ENCODE measurements at places on chromosomes 7 and 10. TPM values are rescaled to one million over a fixed set of nuclear protein-coding genes. Genes with fewer than 3 reads are reported as not detected.
A peak's percentile ranks its signal among the peaks of the same experiment; 100 is the strongest.

- no peak for DNase-seq
These were observed 32.7 kb downstream of the ABCB5 start for GRCh38 chr7:20647908-20648776.

GRCh38 chr7:105261689-105262088, 127.0 kb downstream of the SRPK2 start:
- no peak for DNase-seq

- no peak for DNase-seq
These were observed 25.8 kb upstream of the GPR141 start for GRCh38 chr7:37657816-37658215.

GRCh38 chr7:108497082-108497725, 28.7 kb downstream of the PNPLA8 start:
- no peak for DNase-seq

GRCh38 chr7:5528071-5528814, 104.6 kb upstream of the TNRC18 start:
- peak; percentile 78 for DNase-seq

DNA sequence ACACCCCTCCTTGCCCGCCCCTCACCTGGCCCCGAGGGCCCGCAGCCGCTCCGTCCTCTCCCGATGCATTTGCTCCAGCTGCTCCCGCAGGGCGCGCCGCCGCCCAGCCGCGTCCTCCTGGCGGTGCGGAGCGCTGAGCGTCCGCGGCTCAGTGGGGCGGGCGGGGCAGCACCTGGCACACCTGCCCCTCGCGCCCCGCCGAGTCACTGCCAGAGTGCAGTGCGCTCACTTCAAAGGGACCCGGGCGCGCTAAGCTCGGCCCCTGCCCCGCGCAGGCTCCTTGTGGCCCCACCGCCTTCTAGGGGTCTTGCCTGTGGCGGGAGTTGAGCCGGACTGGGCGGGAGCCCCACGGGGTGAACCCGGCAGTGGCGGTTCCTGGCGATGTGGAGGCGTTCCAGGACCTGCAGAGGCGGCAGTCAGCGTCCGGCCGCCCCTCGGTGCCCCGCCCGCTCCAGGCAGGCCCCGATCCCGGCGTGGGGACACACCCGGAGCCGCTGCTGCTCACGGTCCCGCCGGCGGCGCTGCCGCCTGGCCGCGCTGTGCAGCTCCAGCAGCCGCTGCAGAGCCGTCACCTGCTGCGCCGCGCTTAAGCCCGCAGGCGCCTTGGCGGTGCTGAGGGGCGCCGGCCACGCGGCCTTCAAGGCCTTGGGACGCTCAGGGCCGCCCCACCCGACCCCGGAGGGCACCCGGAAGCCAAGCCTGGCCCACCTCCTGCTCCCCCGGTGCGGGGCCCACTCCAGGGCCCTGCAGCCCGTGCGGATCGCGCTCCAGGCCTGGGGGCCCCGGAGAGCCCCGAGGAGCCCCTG, 6.7 kb downstream of the ATP6V1F start:
- DNase-seq = peak; percentile 85

DNA sequence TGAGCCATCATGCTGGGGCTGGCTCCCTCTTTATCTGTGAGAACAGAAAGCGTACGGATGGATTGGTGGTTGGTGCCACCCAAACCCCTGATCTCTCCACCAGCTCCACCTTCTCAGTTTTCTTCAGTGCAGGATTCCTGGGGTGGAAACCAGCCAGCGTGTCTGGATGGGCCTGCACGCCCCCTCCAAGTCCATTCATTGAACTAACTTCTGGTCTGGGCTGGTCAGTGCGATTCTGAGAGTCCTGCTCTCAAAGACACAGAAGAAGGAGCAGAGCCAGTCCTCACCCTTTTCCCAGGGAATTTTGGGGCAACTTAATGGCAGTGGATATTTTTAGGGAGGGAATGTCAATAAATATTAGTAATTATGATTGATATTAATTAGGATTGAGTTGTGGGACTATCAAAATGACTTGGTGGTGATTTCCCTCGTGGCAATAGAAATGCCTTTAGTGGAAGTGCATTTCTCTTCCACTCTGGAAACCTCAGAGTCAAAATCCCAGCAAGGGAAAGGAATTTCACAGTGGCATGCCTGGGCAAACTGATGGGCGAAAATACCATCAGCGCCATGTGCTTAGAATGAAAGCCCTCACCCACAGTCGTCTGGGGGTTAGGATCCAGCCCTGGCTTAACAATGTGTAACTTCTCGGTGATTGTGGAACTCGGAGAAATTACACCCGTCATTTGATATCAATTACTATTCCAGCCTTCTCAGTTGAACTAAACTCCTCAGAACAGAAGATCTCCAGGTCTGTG, 69.3 kb upstream of the EEPD1 start:
- DNase-seq = no peak

- DNase-seq = no peak
These were observed 77.4 kb upstream of the PRR15 start for GRCh38 chr7:29486191-29486700.

GRCh38 chr7:109154748-109155147, 585.1 kb downstream of the DNAJB9 start:
- DNase-seq = no peak

GRCh38 chr10:52818019-52818418, 45.4 kb upstream of the MBL2 start:
- no peak for DNase-seq

GRCh38 chr10:5527332-5528200, 2.8 kb downstream of the CALML3 start:
- DNase-seq = no peak

DNA sequence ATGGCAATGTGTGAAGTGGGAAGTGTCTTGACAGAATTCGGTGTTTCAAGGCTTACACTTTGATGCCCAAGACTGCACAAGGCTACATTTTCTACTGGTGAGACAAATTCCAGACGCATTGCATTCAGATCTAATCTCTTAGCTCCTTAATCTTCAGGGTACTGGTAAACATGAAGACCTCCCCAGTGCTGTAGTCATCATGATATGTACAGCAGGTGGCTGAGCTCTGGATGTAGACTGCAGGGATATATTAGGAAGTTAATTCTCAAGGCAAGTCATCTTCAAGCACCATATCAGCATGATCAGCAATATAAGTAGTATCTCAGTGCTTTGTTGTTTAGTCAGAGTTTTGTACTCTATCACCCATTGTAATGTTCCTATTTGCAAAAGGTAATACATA, 61.8 kb downstream of the IKZF1 start:
- no peak for DNase-seq

GRCh38 chr7:15087771-15088170, 185.2 kb upstream of the DGKB start:
- no peak for DNase-seq

- DNase-seq = no peak
These were observed 169.2 kb upstream of the AHR start for GRCh38 chr7:17129218-17129617.

DNA sequence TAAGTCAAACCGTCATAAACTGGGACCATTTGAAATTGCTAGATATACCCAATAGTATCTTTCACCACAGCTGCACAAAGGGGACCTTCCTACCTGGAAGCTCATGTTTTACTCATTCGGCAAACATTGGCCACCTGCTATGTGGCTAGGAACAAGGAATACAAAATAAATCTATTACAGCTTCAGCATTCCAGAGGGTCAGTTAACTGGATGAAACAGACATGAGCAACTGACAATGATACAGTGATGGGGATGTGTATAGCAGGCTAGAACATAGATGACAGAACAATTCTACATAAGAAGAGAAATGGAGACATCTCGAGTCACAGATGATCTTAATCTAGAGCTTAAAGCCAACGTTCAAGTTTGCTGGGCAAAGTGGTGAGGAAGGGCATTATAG, 3.1 kb upstream of the SMURF1 start:
- no peak for DNase-seq

DNA sequence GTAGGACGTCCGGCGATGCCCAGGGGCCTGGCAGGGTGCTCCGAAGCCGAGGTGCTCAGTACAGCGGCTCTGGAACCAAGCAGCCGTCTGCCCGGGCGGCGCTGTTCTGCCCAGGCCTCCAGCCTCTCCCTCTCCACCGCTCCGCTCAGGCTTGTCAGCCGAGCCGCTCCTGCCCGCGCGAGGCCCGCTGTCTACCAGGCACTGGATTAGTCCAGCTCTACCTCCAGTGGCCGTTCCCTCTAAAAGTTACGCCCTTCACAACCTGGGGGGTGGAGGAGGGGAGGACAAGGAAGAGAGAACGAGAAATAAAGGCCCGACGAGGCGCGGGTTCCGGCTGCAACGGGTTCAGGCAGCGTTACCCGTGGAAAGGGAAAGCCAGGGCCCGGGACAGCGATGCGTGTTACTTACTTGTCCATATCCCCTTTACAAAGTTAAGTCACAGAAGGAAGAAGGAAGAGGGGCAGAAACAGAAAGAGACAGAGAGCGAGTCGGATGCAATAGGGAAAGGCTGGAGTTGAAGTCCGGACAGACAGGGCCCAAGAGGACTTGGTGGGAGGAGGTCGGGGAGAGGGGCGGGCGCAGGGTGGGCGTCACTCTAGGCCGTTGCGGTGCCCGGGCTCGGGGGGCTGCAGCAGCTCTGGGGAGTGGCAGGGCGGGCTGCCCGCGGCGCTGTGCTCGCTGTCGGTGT, 2.8 kb downstream of the SP8 start:
- DNase-seq = no peak

GRCh38 chr7:21565614-21566013, 22.8 kb downstream of the DNAH11 start:
- no peak for DNase-seq

- peak; percentile 77 for DNase-seq
These were observed 56.7 kb downstream of the EGFR start for GRCh38 chr7:55075464-55076021.

- no peak for DNase-seq
These were observed 149.2 kb downstream of the XPNPEP1 start for GRCh38 chr10:109774121-109774440.

DNA sequence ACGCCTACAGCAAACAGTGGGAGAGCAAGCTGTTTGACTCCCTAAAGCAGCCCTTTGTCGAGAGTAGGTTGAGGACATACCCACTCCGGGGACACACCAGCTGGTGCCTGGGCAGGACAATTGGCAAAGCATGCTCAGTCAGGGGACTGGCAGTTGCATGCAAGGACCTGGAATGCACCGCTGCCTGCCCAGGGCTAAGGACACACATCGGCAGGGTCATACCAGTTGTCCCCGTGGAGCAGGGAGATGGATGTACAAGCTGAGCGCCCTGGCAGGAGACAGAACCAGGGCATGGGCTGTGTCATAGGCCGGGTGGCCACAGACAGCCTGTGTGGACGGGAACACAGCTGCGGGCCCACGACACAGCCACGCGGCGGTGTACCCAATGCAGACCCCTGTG, 18.3 kb upstream of the ELN start:
- DNase-seq = peak; percentile 63

GRCh38 chr10:34731885-34732701, 83.0 kb downstream of the PARD3 start:
- DNase-seq = no peak

GRCh38 chr10:80497187-80498077, 40.3 kb upstream of the SH2D4B start:
- DNase-seq = peak; percentile 72

- DNase-seq = no peak
These were observed 26.7 kb downstream of the MKLN1 start for GRCh38 chr7:131354390-131354789.

Gene NEUROG3
- total RNA-seq = not detected

Gene CPVL
- total RNA-seq = 49.6 TPM

Gene AP4M1
- total RNA-seq = 9.7 TPM

Gene ACSM6
- total RNA-seq = not detected

Gene NOC3L
- 18.7 TPM for total RNA-seq

Measured in psoas muscle (tissue), 8 donors.